ENCODE measurements at places on chromosomes 4 and X.

DNA sequence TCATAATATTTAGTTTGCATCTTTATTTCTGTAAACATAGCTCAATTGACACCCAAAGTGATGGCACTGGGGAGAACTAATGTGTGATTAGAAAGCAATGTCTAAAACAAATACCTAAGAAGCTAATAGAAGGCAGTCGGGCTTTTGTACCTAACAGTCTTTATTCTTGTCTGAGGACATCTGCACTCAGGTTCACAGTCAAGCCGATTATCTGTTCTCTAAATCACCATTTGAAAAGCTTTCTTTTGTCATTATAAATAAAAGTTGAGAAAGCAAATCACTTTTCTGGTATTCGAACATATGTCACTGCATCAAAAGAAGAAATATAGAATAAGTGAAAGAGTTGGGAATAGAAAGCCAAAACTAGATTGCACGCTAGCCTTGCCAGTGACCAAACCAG, 2037.9 kb upstream of the TENM3 start:
- no peak for DNase-seq

GRCh38 chr4:83268491-83268890, 16.1 kb downstream of the COQ2 start:
- no peak for DNase-seq

- no peak for DNase-seq
Observed at GRCh38 chr4:89248879-89249281, 58.7 kb downstream of the GPRIN3 start.

- no peak for DNase-seq
Observed at GRCh38 chrX:137431693-137432488, 134.0 kb upstream of the ZIC3 start.

GRCh38 chr4:154049457-154050181, 260.7 kb upstream of the SFRP2 start:
- DNase-seq, result no peak

DNA sequence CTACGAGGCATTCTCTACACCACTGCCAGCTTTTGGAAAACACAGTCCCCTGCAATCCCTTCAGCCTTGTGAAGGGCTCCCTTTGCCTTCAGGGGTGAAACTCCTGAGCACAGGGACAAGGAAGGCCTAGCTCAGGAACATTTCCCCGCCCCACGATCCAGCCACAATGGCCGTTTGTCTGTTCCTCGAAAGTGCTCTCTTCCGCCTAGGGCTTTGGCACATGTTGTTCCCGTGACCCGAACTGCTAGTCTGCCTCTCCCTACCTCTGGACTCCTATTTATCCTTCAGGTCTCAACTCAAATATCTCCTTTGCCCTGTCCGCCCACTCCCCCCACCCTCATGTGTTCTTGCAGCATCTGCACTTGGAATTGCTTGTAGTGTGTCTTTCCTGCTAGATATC, 12.1 kb downstream of the FGD1 start:
- DNase-seq, result no peak

DNA sequence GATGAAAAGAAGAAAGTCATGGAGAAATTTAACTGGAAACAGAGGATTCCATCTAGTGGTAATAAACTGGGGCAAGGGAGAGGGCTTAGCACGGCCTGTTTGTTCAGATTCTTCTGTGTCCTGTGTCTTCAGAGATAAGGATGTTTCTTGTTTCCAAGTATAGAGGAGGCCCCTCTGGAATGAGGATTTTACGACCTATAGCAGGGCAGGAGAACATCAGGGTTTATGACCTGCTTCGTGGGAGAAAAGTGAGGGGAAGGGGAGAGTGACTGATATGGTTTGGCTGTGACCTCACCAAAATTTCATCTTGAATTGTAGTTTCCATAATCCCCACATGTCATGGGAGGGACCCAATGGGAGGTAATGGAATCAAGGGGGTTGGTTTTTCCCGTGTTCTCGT, 93.0 kb upstream of the LDB2 start:
- no peak for DNase-seq

GRCh38 chr4:141130947-141131605, 2.2 kb downstream of the RNF150 start:
- no peak for DNase-seq

DNA sequence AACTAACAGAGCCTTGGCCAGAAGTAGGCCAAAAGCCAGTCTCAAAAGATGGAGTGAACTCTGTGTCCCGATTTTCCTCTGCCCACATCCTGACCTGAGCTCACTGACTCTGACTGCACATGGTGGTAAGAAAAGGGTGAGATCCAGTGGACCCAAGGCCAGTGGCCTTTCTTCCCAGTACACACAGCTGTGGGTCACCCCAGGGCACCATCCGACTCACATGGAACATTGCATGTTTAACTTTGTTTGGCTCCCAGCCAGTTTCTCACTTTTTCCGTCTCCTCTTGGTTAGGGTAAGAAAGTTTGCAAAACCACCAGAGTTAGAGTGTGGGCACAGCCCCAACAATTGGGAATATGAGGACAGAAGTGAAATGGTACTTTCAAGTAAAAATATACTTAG, 69.8 kb downstream of the GAB1 start:
- no peak for DNase-seq

GRCh38 chr4:14247767-14248166, 620.2 kb upstream of the BOD1L1 start:
- DNase-seq, result no peak

GRCh38 chr4:15479913-15480185, 10.2 kb downstream of the CC2D2A start:
- no peak for DNase-seq

- no peak for DNase-seq
Observed at GRCh38 chrX:41516999-41517765, 70.0 kb downstream of the NYX start.

- DNase-seq, result no peak
Observed at GRCh38 chr4:80229590-80229989, 32.3 kb downstream of the PRDM8 start.

DNA sequence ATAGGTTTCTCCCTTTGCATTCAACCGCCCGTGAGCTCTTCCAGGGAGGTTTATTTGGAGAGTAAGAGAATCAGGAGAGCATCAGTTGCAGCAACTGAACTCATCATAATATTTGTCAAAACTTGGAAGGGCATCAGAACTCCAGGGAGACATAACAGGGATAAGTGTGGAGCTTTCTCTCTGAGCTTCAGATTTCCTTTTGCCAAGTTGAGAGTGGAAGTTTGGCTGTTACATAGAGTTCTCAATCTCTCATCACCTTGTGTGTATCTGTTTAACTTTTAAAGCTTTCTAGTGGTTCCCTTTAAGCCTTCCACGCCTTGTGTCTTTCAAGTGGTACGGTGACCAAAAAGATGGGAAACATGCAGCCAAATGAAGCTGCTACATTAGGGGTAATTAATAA, 18.8 kb downstream of the BMP3 start:
- DNase-seq, result no peak

DNA sequence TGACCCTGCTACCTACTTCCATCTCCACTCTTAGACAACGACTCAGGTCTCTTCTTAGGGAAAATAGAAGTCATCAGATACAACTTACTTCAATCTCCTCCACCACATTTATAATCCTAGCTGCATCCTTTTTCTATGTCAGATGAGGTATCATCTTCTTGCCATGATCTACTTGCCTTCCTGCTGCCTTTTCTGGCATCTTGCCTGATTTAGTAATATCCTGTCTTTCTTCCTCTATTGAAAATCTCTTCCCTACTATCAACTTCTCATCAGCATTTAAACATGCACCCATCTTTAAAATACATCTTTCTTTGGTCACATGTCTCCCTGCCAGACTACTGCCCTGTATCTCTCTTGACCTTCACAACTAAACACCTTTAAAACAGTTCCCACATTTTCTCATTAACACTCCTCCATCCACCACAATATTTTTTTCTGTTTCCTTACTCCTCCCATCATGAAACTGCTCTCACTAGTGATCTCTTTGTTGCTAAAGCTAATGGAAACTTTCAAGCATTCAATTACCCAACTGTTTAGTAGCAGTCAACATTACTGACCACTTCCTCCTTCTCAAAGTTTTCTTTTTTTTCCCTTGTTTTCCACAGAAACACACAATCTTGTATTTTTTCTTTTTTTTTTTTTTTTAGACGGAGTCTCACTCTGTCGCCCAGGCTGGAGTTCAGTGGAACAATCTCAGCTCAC, 100.8 kb upstream of the CXorf66 start:
- DNase-seq, result no peak

DNA sequence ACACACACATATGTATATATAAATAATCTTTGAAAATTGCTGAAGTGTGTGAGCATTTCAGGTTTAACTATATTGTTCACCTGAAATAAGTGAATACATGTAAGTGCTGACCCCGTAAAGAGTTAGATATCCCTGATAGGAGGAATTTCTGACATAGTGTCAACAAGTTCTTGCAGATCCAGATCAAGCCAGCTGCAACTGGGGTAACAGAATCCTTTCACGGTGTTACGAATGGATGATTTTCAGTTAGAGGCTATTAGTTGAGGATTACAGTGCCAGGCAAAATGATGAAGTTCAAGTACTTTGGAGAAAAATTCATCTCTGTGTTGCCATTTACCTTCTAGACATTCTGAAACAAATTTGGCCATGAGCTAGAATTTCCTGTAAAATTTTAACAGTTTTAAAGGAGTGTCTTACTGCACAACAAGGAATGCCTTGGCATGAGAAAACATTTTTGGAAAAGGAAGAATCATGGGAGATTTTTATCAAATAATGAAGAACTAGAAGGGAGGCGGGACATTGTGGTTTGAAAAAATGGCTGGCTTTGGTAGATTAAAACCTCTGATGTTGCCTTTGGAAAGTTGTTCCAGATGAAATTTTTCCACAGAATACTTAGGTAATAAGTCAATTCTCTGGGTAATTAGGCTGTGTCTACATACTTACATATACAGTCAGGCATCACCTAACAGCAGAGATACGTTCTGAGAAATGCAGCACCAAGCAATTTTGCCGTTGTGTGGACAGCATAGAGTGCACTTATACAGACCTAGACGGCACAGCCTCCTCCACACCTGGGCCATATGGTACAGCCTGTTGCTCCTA, 84.4 kb upstream of the FAT1 start:
- no peak for DNase-seq

- no peak for DNase-seq
Observed at GRCh38 chr4:26751838-26752237, 108.8 kb upstream of the STIM2 start.

DNA sequence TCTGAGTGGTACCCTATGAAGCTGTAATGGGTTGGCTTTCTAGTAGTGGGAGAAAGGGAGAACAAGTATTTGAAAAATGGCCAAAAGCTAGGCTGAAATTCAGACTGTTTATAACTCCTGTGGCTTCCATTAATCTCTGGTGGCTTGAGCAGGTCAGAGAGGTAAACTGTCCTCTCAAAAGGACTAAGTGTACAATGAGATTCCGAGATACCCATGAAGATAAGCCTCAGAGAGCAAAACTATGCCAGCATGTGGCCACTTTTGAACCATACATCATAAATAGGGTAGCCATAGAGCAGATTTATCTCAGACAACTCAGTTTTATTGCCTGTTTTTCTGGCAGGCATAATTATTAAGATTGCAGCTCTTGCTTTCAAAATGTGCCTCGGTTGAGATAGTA, 89.2 kb downstream of the CHRDL1 start:
- DNase-seq, result no peak

DNA sequence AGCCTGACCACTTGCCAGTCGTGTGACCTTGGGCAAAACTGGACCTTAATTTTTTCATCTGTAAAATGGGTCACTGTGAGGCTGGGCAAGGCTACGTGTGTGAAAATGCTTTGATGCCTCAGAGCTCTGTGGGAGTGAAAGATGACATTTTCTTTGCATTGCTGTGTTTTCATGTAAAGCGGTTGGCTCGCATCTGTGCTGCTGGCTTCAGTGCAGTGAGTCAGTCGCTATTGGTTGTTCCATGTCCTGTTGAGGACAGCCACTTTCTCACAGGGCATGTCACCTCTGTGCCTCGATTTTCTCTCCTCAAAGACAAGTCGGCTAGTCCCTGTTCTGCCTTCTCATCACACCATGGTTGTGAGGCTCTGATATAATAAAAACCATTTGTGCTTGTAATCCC, 4.4 kb downstream of the MTMR1 start:
- no peak for DNase-seq

DNA sequence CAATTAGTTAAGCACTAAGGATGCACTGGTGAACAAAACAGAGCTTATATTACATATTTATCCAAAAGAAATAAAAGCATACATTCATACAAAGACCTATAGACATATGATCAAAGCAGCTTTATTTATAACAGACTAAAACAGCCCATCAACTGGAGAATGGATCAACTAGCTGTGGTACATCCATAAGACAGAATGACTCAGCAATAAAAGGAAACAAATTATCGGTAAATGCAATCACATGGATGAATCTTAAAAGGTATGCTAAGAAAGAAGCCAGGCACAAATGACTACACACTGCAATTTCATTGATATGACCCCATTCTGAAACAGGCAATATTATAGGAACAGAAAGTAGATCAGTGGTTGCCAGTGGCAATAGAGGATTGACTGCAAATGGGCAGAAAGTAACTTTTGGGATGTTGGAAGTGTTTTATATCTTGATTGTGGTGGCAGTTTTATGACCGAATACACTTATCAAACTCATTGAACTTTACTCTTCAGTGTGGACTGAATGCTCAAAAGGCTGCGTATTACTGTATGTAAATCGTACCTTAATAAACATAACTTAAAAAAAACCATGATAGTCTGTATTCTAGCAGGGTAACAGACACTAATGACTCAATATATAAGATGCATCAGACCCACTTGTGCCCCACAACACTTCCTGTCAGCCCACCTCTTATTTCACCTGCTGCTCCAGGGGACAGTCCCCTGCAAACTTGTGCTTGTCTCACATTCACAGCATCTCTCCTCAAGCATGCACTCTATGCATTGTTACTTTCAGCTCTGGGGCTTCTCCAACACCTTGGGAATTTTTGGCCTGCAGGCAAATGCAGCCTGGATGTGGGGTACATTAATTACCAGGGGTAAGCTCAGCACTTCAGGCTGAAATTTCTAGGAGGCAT, 59.1 kb downstream of the MID1IP1 start:
- DNase-seq, result no peak

DNA sequence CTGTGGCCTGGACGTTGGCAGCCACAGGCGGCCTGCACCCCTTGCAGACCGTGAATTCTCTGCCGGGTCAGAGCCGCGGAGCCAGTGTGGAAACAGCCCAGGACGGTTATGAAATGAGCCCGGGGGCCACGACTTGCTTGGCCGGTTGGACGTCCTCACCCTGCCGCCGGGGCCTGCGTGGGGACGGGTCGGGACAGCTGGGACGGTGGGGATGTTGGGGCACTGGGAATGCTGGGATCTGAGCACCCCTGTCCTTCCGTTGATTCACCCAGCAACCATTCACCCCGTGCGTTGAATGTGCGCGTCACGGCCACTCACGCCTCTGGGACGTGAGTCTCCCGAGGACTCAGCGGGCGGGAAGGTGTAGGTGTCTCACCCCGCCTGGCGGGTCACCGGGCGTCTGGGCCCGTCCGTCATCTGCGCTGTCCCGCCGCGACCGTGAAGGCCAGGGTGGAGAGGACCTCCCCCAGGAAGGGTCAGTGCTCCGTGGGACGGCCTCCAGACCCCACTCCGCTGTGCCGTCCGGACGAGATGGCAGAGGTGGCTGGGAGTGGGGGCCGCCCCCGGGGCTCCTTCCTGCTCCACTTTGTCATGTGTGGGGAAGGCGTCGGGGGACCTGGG, 4.5 kb upstream of the PLCXD1 start:
- no peak for DNase-seq
